ENCODE measurements at places on chromosomes 7 and 10. TPM values are rescaled to one million over a fixed set of nuclear protein-coding genes. Genes with fewer than 3 reads are reported as not detected.

GRCh38 chr10:56116684-56117083, 244.4 kb downstream of the ZWINT start:
- no peak for DNase-seq

- no peak for DNase-seq
Observed at GRCh38 chr7:51151455-51151854, 165.2 kb downstream of the COBL start.

DNA sequence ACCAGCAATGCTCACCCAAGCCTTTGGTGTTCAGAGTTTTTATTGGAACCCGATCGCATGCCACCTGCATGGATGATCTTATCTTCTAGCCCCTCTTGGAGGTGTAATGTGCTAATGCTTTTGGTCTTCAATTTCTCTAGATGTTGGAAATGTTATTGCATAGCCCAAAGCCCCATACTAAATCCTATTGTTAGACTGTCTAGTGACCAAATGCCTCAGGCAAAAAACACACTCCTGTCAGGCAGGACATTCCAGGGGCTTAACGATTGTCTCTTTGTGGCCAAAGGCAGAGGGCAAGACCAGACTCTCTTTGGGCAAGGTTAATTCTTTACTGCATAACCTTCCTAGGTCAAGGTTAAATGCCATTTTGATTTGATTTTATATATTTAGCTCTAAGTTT, 187.9 kb downstream of the BMPER start:
- no peak for DNase-seq

- DNase-seq = no peak
Observed at GRCh38 chr10:113336549-113337130, 216.2 kb upstream of the HABP2 start.

Gene GRID1
- not detected for total RNA-seq

DNA sequence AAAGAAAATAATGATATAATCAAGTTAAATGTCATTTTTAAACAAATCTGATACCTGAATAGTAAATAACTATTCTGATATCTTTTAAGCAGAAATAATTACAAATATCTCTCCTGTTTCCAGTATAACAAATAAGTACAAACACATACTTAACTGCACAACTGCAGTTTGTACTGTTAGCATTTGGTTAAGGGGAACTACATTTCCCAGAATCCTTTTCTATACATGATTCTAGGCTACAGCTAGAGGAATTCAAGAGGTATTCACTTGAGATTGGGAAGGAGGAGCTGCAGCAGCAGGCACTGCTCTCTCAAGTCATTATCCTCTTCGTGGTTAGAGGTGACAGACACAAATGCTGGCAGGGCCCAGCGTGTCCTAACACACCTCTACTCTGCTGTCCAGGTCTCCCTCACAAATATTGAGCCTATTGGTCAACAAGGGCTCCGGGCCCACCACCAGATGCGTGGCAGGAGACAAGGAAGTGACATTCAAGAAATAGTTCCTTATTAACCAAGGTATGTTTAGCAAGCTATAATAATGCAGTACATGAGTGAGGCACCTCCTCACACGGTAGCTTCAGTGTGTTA, 255.1 kb upstream of the MKLN1 start:
- peak; percentile 34 for DNase-seq

- no peak for DNase-seq
Observed at GRCh38 chr7:92655346-92655884, 65.2 kb upstream of the FAM133B start.

DNA sequence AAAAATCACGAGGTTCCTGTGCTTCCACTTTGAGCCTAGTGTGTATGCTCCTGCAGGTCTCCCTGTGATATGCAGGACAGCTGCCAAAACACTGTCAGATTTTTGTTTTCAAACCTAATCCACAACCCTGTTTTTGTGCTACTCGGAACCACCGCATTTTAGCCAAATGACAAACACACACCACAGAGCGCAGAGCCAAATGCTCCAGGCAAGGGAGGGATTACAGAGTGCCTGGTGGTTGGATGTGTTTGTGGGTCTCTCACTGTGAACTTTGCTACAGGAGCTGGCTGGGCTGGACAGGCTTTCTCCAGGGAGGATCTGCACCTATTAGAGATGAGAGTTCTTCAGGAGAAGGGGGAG, 5.7 kb upstream of the RBM28 start:
- no peak for DNase-seq

- peak; percentile 53 for DNase-seq
Observed at GRCh38 chr10:61399406-61399805, 53.8 kb downstream of the TMEM26 start.

GRCh38 chr10:108465871-108466641, 1301.5 kb upstream of the SORCS1 start:
- DNase-seq = no peak

DNA sequence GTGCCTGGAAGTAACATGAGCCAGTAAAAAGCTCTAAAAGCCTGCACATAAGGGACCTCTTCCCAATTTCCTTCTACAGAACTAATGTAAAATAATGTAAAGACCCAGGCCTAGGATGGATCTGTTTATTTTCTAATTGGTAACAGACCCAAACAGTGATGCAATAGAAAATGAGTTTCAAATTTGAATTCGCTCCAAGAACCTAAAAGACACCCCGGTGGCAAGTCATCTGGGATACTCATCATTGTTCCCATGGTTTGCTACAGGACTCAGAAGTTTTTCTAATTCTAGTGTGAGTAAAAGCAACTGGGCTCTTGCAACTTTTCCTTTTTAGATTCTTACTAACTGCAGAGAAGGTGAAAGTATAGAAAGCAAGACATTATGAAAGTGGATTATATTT, 271.3 kb upstream of the CACNA2D1 start:
- peak; percentile 46 for DNase-seq

Gene PTPRN2
- under 0.01 TPM for total RNA-seq

DNA sequence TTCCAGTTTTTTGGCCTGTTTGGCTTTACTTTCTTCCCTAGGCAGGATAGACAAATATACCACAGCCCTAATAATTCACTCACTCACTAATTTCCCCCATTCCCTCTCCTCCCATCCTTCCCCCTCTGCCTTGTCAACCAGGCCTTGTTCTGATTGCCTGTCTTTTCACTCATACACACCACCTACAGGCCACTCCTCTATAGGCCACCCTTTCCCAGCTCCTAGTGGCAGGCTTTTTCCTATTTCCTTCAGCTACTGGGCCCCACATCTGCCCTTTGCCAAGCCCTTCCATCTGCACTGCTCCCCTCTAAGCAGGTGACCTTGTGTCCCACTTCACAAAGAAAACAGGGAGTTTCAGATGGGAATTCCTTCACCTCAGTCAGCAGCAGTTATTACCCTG, 59.8 kb upstream of the MSRB2 start:
- no peak for DNase-seq

- DNase-seq = no peak
Observed at GRCh38 chr7:14836006-14836405, 66.5 kb downstream of the DGKB start.

DNA sequence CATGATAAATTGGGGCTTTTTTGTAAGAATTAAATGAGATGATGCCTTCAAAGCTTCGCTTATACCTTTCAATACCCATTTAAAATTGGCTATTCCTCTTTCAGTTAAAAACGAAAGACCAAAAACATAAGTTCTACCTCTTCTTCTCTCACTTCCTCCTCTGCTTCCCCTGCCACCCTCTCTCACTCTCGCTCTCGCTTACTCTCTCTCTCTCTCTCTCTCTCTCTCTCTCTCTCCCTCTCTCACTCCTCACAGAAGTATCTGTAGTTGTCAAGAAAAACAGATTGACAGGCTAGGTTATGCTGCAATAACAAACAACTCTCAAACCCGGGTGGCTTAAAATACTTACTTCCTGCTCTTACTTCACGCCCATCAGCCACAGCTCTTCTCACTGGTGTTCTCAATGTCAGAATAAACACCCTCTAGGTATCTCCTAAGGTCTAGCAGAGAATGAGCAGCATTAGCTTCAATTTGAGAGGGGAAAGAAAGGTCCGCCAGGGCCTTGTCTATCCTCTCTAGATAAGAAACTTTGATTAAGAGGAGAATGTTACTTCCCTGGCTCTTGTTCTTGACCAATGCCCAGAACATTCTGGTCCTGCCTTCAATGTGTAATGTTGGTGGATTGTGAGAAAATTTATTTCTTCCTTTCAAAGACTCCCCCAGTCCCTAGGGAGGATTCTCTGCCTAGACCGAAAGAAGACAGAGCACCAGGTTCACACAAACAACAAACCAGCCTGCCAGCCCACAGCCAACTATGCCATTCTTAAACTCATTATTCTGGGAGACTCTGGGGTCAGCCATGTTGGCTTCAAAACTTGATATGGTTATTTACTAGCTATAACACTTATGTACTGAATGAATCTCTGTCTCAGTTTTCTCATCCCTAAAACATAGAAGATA, 1028.7 kb downstream of the XPNPEP1 start:
- no peak for DNase-seq

Gene LRIT1
- total RNA-seq = not detected

- no peak for DNase-seq
Observed at GRCh38 chr7:151003572-151003971, 12.8 kb downstream of the NOS3 start.

DNA sequence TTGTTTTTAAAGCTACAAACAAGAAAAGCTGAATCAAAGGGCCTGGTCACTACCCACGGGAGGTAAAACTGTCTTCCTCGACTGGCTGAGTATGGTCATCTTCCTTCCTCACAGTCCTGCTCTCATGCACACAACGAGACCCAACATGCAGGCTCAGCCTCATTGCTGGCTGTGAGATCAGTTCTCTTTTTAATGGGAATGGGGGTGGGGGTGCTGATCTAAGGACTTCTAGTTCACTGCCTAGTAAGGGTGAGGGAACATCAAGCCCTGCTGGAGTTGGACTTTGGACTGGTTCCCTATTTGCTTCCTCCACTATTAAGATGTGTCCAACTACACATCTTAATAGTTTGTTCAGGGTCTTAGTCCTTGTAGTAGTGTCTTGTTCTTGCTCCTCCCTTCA, 48.2 kb downstream of the ABCB4 start:
- DNase-seq = no peak

Gene GHRHR
- total RNA-seq = not detected

Gene ITGA8
- under 0.01 TPM for total RNA-seq

Gene FMC1
- total RNA-seq = 6.4 TPM

- no peak for DNase-seq
Observed at GRCh38 chr10:7255517-7255916, 155.3 kb downstream of the SFMBT2 start.

Gene MMD2
- total RNA-seq = not detected

Gene EBLN1
- total RNA-seq = not detected

Gene HSPA14
- total RNA-seq = 15.6 TPM

Gene TBC1D12
- 5.4 TPM for total RNA-seq

GRCh38 chr7:140902303-140902953, 22.3 kb downstream of the BRAF start:
- no peak for DNase-seq

DNA sequence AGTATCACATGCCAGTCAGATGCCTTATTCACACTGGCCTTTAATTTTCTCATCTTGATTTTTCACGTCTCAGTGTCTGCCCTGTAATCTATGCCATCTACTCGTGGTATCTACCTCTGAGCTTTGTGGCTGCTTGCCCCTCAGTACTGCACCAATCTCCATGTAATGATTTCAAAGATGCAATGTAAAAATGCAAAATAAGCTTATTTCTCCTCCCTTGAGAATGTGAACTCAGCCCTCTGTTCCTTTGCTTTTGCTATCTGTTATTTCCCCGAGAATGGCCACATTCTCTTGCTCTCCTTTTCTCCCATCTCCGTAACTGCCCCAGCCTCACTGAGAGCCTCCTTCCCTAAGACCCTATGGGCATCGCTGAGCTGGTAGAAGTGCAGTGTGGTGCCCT, 317.5 kb downstream of the SFMBT2 start:
- no peak for DNase-seq

Data from IMR-90 (cell line).